ENCODE measurements at places on chromosomes 13 and 19.

- no peak for DNase-seq
Measured at GRCh38 chr19:13014921-13015280, 19.6 kb downstream of the NFIX start.

DNA sequence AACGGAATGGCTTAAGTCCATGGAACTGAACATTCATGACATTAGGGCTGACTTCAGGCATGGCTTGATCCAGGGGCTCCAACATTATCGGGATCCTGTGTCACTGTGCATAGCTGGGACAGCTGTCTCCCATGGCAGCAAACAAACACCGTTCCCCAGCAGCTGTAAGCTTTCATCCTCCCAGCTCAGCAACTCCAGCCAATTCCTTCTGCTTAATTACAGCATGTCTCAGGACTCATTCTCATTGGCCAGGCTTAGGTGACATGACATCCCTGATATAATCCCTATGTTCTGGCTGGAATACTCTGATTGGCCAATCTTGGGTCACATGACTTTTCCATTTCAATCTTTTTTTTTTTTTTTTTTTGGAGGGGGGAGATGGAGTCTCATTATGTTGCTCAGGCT lies 10.9 kb upstream of the TLE5 start:
- no peak for DNase-seq

DNA sequence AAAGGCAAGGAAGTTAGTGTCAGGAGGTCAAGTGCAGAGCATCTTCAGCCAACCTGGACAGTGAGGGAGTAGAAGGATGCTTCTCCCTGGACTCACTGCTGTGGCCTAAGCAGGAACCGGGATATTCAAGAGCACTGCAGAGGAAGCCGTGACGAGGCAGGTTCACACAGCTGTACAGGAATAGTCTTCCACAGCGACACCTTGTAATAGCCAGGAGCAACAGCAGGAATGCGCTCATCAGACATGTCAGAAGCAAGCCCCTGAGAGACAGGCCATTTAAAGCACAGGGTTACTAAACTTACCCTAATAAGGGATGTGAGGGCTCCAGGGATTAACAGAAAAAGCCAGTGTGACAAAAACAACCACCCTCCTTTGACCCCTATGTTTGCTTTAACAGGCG lies 3.5 kb upstream of the MED26 start:
- no peak for DNase-seq

DNA sequence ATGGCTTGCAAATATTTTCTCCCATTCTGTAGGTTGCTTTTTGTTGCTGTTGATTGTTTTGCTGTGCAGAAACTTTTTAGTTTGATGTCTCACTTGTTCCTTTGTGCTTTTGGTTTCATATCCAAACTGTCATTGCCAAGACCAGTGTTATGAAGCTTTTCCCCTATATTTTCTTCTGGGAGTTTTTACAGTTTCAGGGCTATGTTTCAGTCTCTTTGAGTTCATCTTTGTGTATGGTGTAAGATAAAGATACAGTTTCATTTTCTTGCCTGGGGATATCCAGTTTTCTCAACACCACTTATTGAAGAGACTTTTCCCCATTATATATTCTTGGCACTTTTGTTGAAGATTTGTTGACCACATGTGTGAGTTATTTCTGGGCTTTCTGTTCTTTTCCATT lies 139.9 kb downstream of the MRPL57 start:
- no peak for DNase-seq

DNA sequence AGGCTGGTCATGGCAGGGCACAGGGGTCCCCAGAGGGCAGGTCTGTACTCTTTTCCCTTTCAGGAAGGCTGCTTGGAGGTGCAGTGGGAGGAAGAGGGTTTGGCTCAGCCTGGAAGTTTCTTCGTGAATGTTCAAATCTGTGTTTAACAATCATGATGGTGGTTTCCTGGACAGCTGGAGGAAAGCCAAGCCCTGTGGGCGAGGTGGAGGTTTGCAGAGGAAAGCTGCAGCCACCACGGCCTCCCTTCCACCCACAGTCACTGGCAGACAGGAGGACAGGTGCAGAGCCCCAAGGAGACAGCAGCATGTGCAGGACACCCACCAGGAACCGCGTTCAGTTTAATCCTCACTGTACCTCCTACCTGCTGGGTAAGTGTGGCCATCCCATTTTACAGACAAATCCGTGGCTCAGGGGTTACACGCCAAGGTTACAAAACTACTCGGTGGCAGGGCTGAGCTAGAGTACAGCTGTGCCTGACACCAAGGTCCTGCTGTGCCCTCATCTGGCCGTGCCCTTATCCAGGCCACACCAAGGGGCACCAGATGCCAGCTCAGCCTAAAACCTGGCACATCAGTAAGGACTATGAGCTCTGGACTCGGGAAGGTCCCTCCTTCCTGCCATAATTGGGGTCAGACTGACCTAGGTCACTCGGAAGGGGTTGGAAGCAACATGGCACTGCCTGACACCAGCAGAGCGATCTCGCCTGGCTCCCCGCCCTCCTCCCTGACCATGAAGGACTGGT lies 34.1 kb downstream of the SUGP2 start:
- DNase-seq: no peak

- DNase-seq: no peak
Measured at GRCh38 chr13:111414341-111414740, 93.9 kb downstream of the TEX29 start.

DNA sequence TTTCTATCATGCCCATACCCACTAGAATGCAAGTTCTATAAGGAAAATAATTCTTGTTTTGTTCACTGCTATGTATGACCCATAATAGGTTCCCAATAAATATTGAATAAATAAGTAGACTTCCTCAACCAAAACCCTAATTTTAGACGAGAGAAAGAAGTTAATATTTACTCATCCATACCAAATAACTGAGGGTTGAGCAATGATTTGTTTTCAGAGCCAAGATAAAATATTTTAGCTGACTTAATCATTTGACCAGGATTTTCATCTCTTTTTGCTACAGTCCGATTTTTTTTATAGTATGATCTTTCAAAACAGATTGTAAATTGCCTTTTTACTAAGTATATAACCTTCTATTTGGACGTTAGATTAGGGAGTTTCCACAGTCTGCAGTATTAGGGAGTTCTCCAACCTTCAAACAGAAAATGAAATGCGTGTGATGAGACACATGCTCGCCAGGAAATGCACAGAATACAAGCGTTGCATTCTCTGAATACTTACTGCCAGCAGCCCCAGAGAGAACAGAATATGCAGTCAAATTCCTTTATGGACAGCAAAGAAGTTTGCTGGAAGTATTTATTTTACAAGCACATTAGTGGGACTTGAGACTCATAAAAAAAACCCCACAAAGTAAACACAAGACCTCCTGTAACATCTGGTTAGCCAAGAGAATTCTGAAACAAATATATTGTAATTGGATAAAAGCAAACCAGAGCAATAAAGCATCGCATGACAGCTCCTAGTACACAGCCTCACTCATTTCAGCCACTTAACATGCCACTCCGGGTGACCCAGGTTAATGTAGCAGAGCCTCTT lies 230.0 kb downstream of the MYO16 start:
- DNase-seq: peak; percentile 16

- DNase-seq: peak; percentile 49
Measured at GRCh38 chr19:57363688-57364181, 384 bp downstream of the TRAPPC2B start.

- DNase-seq: no peak
Measured at GRCh38 chr19:2464389-2464788, 7.6 kb upstream of the LMNB2 start.

- peak; percentile 48 for DNase-seq
Measured at GRCh38 chr13:30257468-30258099, 49.8 kb downstream of the KATNAL1 start.

- peak; percentile 19 for DNase-seq
Measured at GRCh38 chr19:9883231-9883758, 48.2 kb downstream of the PIN1 start.

- no peak for DNase-seq
Measured at GRCh38 chr13:32947411-32948276, 68.6 kb upstream of the KL start.
